ENCODE measurements at places on chromosomes 13 and 19.

DNA sequence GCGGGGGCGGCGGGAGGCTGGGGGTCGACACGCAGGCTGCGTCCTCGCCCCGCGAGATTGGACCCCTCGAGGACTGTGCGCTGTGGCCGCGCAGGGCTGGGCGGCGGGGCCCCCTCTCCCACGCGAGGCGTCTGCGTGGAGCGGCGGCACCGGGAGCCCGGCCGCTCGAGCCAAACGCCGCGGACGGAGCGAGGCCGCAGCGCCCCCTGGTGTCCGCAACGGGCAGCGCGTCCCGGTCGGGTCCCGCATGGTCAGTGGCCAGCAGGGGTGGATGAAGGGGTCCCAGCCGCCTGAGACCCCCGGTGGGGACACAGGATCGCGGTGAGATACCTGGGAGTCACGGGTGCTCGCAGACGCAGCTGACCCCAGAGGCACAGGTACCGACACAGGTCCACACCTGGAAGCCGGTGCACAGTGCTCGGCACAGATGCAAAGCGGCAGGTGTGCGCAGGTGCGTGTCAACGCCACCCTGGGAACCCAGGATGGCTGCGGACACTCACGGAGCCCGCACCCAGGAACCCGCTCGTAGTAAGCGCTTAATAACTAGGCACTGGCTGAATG lies 2.1 kb upstream of the CIRBP start:
- DNase-seq: peak; percentile 62

GRCh38 chr13:102591988-102592781 lies 4.6 kb upstream of the TPP2 start:
- peak; percentile 67 for DNase-seq

DNA sequence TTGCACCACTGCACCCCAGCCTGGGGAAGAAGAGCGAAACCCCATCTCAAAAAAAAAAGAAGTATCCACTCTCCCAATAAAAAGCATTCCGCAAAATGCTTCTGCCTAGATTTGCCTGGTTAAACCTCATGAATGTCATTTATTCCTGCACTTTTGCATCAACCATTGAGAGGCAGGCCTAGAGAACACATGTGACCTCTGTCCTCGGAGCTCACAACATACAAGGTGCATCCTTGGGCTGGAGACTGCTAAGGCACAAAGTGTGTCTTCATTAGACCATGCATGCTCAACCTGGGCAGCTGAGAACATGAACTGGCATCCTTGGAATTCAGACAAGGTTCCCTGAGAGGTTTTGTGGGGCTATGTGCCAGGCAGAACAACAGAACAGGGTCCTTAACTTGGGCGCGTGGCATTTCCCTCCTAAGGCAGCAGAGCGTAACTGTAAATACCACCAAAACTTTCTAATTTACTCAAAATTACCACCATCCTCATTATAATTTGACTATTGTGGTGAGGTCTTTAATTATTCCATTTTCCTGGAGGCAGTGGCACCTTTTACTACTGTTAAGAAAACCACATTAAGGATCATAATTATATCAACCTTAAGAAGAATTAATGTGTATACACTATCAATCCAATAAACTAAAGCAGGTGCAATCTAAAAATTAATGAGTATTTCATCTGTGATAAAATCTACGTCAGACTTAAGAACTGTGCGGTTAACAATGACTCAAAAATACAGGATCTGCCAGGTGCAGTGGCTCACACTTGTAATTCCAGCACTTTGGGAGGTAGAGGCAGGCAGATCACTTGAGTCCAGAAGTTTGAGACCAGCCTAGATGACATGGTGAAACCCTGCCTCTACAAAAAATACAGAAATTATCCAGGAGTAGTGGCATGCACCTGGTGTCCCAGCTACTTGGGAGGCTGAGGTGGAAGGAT lies 13.8 kb downstream of the RCBTB1 start:
- no peak for DNase-seq

DNA sequence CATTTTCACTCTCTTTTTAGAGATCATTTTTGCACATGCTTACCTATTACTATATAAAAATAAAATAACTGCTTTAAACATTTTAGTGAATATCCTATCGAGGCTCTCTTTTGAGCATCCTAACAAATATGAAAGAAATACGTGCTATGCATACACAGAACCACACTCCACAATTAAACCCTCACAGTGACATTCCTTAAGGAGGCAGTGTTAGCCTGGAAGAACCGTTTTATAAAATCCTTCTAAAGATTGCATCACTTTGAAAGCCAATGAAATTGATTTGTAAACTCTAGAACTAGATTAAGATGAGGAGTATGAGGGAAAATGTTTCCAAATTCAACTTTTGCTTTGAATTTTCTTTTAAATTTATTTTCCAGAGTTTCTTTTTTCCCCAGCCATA lies 11.1 kb upstream of the ENOX1 start:
- no peak for DNase-seq

- DNase-seq: no peak
These were observed 335.2 kb downstream of the SLITRK1 start for GRCh38 chr13:83547043-83547442.
